ENCODE measurements at places on chromosomes 3 and 15. TPM values are rescaled to one million over a fixed set of nuclear protein-coding genes. Genes with fewer than 3 reads are reported as not detected.

The CCDC54 gene
- total RNA-seq = not detected

The PLSCR5 gene
- total RNA-seq = not detected

GRCh38 chr3:7518026-7518425 lies 657.1 kb downstream of the GRM7 start:
- no peak for DNase-seq

- DNase-seq = no peak
Observed at GRCh38 chr3:99126316-99126715, 224.8 kb upstream of the DCBLD2 start.

The GOLGA6L7 gene
- total RNA-seq = not detected

The LRRC34 gene
- 2.3 TPM for total RNA-seq

DNA sequence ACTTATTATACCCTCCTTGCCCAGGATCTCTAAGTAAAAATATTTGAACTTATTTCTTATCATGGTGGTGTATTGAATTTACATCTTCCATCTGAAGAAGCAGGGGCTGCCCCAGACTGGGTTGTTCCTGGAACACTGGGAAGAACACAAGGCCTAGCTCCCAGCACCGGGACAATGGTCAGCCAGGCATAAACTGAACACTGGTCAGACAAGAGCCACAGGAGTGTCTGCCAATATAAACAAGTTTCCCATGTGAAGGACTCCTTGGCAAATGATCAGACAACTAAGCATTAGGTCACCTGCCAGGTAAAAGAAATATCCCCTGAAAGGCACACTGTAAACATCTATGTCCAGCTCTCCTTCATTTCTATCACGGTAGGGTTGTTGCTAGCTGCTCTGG lies 172.4 kb downstream of the ATP8B4 start:
- no peak for DNase-seq

- no peak for DNase-seq
Observed at GRCh38 chr3:20051123-20051806, 11.0 kb downstream of the KAT2B start.

The POC1A gene
- total RNA-seq = 1.5 TPM

The SHISA5 gene
- total RNA-seq = 47.8 TPM

DNA sequence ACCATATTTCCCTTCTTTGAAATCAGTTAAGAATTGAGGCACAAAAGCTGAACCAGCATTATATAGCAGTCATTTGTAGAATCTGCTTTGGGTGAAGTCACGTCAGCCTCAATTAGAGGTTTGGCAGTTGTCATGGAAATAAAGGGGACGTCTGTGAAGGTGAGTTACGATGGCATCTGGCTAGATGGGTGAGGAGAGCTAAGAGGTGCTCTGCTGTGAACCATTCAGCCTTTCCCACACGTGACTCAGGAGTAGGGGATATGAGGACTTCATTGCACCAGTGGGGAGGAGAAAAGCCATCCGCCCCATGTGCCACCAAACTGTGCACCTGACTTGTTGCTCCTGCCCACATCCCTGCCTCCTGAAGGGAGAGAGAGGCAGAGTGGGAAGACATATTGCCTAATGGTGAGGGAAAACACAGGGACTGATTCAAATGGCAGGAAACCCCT lies 2.8 kb upstream of the C15orf40 start:
- no peak for DNase-seq

DNA sequence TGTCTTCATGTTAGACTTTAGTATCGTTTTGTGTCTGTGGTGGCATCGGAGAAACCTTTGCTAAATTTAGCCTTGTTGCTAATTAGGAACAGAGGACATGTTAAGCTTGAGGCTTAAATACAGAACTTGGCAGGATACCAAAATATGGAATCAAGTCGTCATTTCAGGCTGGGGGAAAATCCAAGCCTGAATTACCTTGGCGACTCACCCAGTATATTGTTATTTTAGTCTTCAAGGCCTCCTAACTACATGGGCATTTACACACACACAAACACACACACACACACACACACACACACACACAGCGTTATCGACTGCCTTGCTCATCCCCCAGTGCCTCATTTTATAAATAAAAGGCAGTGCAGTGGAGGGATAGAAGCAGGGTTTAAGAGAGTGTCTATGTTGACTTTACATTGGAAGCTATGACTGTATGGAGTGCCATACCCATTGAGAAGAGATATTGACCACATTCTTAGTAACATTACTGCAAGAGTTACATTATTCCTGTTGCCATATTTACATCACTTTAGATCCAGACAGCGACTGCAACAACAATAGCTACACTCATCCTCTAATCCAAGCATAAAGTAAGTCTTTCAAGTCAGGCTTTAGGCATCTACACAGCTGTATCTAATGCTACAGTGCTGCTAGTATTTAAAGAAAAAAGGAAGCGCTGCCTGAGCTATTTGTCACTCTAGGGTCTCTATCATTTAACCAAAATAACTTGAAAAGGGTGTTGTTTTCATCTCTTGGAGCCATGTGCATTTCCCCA lies 210.8 kb upstream of the SEMA6D start:
- no peak for DNase-seq

The FOXB1 gene
- total RNA-seq = not detected

The PATL2 gene
- 1.00 TPM for total RNA-seq

The RLBP1 gene
- total RNA-seq = not detected

DNA sequence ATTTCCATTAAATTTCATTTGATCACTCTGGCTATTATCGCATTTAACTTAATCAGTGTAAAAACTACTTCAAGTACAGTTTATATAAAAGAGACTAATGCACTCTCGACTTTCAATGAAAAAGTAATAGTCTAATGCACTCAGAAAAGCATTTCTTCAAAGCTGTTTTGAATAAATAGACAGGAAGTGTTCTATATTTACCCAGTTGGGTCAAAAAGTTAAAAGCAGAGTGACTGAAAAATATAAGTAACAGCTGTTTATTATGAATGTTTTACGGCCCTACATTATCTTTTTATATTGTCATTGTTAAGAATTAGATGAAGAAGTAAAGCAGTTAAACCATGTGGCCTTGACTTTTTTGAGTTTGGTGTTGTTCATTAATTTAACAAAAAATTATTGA lies 391.8 kb downstream of the ZPLD1 start:
- no peak for DNase-seq

DNA sequence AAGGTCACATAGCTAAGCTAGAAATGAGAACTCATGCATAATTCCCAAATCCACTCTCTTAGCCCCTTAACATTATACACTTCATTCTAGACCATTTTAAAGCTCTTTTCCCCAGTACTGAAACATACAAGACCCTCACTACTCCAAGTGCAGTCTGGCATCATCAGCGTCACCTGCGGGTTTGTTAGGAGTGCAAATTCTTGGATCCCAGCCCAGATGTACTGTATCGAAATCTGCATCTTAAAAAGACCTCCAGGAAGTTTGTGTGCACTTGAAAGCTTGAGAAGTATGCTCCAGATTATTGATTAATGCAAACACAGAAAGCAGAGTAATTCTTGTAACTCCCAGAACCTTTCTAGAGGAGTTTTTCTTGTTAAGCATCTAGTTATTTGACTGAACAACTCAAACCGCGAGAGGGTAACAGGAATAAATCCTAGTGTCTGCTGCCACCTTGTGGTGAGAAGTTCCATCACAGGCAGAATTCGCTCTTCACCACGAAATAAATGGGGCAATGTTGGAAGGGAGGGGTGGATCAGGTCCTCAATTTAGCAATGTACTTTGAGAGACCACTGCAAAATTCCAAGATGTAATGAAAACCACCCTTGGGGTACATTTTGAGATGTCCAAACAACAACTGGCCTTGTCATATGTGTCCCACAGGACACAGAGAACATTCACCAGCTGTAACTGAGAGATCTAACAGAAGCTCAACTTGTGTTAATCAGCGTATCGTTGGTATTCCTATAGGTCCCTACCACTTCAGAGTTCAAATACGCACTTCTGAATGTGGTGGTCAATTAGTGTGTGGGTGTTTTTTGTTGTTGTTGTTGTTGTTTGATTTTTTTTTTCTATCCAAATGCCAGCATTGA lies 583 bp upstream of the C3orf49 start:
- DNase-seq = no peak

The ASB7 gene
- 6.8 TPM for total RNA-seq

- no peak for DNase-seq
Observed at GRCh38 chr15:27855137-27855536, 244.0 kb downstream of the OCA2 start.

The GPR62 gene
- 0.16 TPM for total RNA-seq

DNA sequence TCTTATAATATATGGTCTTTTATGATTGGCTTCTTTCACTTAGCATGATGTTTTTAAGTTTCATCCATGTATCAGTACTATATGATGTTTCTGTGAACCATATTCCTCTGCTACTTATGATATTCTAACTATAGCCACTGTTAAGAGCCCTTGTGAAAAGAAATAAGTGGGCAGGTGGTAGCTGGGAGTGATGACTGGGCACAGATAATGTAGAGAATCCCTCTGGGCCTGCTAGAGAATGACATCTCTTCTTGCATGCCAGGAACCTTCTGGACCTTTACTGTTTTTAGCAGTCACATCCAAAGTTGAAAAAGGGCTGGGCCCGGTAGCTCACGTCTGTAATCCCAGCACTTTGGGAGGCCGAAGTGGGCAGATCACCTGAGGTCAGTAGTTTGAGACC lies 10.2 kb downstream of the IDH3A start:
- no peak for DNase-seq

DNA sequence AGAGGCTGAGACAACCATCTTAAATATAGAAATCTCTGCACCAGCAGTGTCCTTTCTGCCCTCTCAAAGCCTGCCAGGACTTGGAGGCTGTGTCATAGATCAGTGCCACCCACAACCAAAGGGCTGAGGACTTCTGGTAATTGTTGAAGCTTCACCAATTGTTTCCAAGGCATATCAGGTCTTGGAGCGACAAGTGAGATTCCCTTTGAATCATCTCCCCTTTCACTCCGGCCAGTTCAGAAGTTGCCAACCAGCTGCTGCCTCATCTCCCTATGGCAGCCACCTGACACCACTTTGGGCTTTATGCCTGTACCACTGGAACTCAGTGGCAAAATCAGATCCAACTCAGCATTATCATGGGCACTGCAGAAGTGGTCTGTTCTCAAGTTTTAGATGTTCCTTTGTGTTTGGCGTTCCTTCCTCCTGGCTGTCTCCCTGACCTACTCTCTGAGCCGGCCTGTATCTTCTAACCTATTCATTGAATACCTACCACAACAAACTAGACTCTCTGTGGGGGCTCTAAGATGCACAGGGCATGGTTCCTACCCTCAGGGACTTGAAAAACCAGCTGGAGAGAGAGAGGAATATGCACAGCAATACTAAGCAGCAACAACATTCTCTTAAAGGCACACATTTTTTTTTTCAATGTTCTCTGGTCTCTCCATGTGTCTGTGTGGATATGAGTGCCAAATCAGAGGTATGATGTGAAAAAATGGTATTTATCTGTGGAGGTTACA lies 90.8 kb upstream of the PFN2 start:
- DNase-seq = no peak

The CLEC3B gene
- total RNA-seq = 77.1 TPM

DNA sequence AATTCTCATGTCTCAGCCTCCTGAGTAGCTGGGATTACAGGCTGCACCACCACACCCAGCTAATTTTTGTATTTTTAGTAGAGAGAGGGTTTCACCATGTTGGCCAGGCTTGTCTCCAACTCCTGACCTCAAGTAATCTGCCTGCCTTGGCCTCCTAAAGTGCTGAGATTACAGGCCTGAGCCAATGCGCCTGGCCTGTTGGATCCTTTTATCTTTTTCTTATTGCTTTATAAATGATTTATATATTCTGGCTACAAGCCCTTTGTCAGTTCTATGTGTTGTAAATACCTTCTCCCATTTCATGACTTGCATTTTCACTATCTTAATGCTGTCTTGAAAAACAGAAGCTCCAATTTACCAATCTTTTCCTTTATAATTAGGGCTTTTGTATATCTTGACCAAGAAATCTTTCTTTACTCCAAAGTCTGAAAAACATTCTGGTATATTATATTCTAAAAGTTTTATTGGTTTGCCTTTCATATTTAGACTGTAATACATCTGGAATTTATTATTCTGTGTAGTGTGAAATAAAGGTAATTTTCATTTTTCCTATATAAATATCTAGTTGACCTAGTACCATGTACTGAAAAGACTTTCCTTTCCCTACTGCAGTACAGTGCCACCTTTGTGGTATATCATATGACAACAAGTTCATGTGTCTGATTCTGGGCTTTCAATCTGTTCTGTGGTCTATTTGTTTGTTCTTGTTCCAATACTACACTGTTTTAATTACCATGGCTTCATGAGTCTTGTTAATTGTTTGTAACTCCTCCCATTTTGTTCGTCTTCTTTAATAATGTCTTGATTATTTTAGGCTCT lies 52.9 kb upstream of the RNU6-1 start:
- DNase-seq = no peak

GRCh38 chr15:29071232-29071881 lies 185.6 kb downstream of the APBA2 start:
- DNase-seq = no peak

The AHSG gene
- not detected for total RNA-seq

- DNase-seq = no peak
Observed at GRCh38 chr3:42852441-42852840, 23.2 kb downstream of the CYP8B1 start.

GRCh38 chr15:55827204-55827603 lies 84.3 kb upstream of the PRTG start:
- DNase-seq = no peak

DNA sequence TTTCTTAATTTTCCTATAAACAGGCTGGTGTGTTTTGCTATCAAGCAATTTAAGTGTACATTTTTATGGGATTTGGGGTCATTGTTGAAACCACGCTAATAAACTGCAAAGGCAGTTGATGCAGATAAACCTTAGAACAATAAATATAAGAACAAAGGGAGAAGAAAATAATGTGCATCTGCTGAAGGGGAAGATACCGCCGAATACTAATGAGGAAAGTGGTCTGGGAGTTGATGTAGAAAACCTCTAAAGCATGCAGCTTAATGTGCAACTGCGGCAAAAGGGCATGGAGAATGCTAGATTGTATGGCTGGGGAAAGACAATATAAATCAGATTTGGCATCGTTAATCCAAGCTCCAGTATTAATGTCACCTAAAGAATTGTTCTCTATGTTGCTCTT lies 29.8 kb upstream of the CHL1 start:
- no peak for DNase-seq

GRCh38 chr15:27499191-27499590 lies 528.2 kb downstream of the GABRG3 start:
- DNase-seq = no peak
